H1 (cell line): ENCODE measurements at places on chromosomes 12 and 14. TPM values are rescaled to one million over a fixed set of nuclear protein-coding genes. Genes with fewer than 3 reads are reported as not detected.

NPFF gene
- total RNA-seq = 0.80 TPM in 1 of 2 replicates, not detected in the other

PLEKHG7 gene
- not detected in 2 replicates for total RNA-seq

TC2N gene
- 34.2 and 36.2 TPM in 2 replicates for total RNA-seq

CMA1 gene
- total RNA-seq = not detected in 2 replicates

ENDOU gene
- not detected in 2 replicates for total RNA-seq

EML5 gene
- total RNA-seq = 0.55 and 0.88 TPM in 2 replicates

RNASE3 gene
- total RNA-seq = not detected in 2 replicates

C12orf50 gene
- total RNA-seq = not detected in 2 replicates

FITM1 gene
- total RNA-seq = 0.33 and 0.76 TPM in 2 replicates

KRT80 gene
- 0.08 TPM in 1 of 2 replicates, not detected in the other for total RNA-seq

RTN1 gene
- 2.8 and 2.9 TPM in 2 replicates for total RNA-seq

OR10A7 gene
- not detected in 2 replicates for total RNA-seq

DNA sequence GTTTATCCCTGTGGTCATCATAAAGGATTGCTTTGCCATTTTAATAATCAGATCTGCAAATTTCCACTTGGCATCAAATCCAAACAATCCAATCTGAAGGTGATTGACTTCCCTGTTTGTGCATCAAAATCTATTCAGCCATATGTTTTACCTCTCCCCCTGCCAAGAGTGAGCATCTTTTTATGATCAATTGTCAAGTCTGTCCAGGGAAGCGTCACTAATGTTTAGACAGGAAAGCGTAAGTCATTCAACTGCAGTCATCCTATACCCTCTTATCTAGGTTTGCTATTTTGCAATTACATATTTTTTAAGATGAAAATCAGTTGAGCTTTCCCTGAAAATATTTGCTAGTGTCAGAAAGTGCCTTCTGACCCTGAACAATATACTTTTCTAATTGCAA is 1224.1 kb upstream of the SEL1L start:
- no peaks in the 10 kb centered on the region for H3K27me3 ChIP-seq
- no peak overlapping the region for H3K27ac ChIP-seq
- no peak overlapping the region for H3K4me3 ChIP-seq
- DNase-seq = no peak

GRCh38 chr12:14868916-14869506 is 16.6 kb downstream of the MGP start:
- no peak for DNase-seq
- H3K4me1 ChIP-seq = no peaks in the 10 kb centered on the region
- H3K4me3 ChIP-seq = no peak overlapping the region
- H3K27me3 ChIP-seq = no peaks in the 10 kb centered on the region
- no peaks in the 10 kb centered on the region for H3K36me3 ChIP-seq

- DNase-seq = no peak
- no peaks in the 10 kb centered on the region for H3K36me3 ChIP-seq
- H3K4me3 ChIP-seq = no peak overlapping the region
Measured at GRCh38 chr12:33942172-33942571, 80.1 kb upstream of the ALG10 start.

DNA sequence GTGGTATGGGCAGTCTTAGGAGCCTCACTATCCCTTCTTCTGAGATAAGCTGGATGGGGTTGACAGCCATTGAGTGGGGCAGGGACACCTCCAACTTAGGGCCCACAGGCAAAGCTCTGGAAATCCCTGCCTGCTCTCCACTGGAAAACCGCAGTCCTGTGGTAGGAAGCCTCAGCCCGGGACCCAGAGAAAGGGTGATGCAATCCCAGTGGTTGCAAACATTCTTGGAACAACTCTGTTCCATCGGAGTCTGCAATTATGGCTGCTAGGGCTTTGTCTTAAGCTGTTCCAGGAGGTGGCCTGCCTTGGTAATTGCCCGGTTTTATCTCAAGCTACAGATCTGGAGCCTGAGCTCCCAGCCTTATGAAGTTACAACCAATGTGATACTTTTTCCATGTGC is 133.4 kb downstream of the DICER1 start:
- H3K4me3 ChIP-seq = no peak overlapping the region
- no peak for DNase-seq
- no peaks in the 10 kb centered on the region for H3K4me1 ChIP-seq
- no peaks in the 10 kb centered on the region for H3K27me3 ChIP-seq
- H3K27ac ChIP-seq = no peak overlapping the region
- H3K36me3 ChIP-seq = no peaks in the 10 kb centered on the region

GRCh38 chr14:23173031-23173430 is 10.4 kb downstream of the SLC7A8 start:
- H3K36me3 ChIP-seq = no peaks in the 10 kb centered on the region; the same call in 1 of the 2 replicates
- no peak for DNase-seq
- H3K27me3 ChIP-seq = no peaks in the 10 kb centered on the region
- H3K4me3 ChIP-seq = no peak overlapping the region

- H3K4me1 ChIP-seq = no peaks in the 10 kb centered on the region
- DNase-seq = no peak
- no peaks in the 10 kb centered on the region for H3K27me3 ChIP-seq
- H3K4me3 ChIP-seq = no peak overlapping the region
- no peak overlapping the region for H3K27ac ChIP-seq
Measured at GRCh38 chr12:57458665-57459054, 925 bp upstream of the GLI1 start.

GRCh38 chr12:48681399-48681709 is 684 bp downstream of the KANSL2 start:
- H3K27ac ChIP-seq = peak overlapping the region; percentile 96
- H3K36me3 ChIP-seq = peaks cover 14% of the 10 kb centered on the region
- no peaks in the 10 kb centered on the region; the same call in 1 of the 2 replicates for H3K4me1 ChIP-seq
- no peak for DNase-seq
- no peaks in the 10 kb centered on the region for H3K27me3 ChIP-seq
- H3K4me3 ChIP-seq = peak overlapping the region; percentile 92

GRCh38 chr14:96634896-96635295 is 132.7 kb downstream of the PAPOLA start:
- H3K4me1 ChIP-seq = no peaks in the 10 kb centered on the region
- H3K27ac ChIP-seq = no peak overlapping the region
- no peaks in the 10 kb centered on the region for H3K27me3 ChIP-seq
- no peak overlapping the region for H3K4me3 ChIP-seq

DNA sequence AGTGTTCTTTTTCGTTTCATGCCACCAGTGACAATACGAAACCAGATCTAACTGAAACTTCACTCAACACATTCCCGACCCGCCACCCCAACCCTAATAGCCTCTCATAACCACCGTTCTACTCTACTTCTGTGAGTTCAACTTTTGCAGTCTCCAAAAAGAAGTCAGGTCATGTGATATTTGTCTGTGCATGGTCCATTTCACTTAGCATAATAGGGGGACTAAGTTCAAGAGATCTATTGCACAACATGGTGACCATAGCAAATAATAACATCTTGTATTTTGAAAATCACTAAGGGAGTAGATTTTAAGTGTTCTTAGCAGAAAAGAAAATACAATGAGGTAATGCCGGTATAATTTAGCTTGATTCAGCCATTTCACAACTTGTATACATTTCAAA is 376.4 kb downstream of the DIO2 start:
- H3K27ac ChIP-seq = no peak overlapping the region
- no peak overlapping the region for H3K4me3 ChIP-seq
- no peaks in the 10 kb centered on the region for H3K4me1 ChIP-seq
- DNase-seq = no peak
- H3K27me3 ChIP-seq = no peaks in the 10 kb centered on the region

GRCh38 chr12:48422060-48422459 is 50.3 kb upstream of the ANP32D start:
- no peaks in the 10 kb centered on the region for H3K36me3 ChIP-seq
- no peak overlapping the region for H3K4me3 ChIP-seq
- DNase-seq = no peak

DNA sequence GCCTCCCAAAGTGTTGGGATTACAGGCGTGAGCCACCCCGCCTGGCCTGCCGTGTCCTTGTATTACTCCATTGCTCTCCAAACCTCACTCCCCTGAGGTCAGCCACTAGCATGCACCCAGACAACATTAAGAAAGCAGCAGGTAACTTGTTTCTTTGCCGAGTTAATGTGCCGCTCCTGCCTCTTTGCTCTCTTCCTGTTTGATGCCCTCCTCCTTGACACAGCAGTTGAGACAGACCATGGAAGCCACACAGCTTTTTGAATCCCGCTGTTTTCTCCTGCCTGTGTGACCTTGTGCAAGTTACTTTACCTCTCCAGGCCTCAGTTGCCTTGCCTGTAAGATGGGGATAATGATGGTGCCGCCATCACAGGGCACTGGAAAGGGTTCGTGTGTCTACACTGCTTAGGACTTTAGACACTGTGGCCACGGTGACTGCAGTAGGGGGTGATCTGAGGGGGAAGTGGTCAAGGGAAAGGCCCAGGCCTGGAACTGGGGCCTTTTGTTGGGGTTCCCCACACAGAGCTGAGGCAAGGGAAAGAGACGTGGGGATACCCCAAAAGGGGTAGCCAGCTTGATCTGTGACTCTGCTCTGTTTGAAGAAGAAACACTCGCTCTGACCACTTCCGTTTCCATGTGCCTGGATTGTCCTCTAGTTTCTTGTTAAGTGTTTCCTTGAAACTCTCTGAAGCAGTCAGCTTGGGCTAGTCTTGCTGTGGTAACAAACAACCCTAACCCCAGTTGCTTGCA is 69.3 kb downstream of the RIN3 start:
- DNase-seq = no peak
- no peak overlapping the region for H3K4me3 ChIP-seq
- no peaks in the 10 kb centered on the region for H3K27me3 ChIP-seq
- no peak overlapping the region for H3K27ac ChIP-seq
- no peaks in the 10 kb centered on the region for H3K4me1 ChIP-seq
- no peaks in the 10 kb centered on the region for H3K36me3 ChIP-seq

GRCh38 chr12:68595241-68595640 is 15.5 kb upstream of the RAP1B start:
- no peak overlapping the region for H3K4me3 ChIP-seq
- no peak overlapping the region for H3K27ac ChIP-seq
- no peaks in the 10 kb centered on the region; the same call in 1 of the 2 replicates for H3K27me3 ChIP-seq
- no peaks in the 10 kb centered on the region for H3K4me1 ChIP-seq

GRCh38 chr12:95615749-95616148 is 64.5 kb upstream of the USP44 start:
- H3K4me3 ChIP-seq = no peak overlapping the region
- H3K36me3 ChIP-seq = no peaks in the 10 kb centered on the region
- DNase-seq = no peak
- no peak overlapping the region for H3K27ac ChIP-seq
- peaks cover 7% of the 10 kb centered on the region for H3K4me1 ChIP-seq

GRCh38 chr14:75402867-75403413 is 24.9 kb upstream of the JDP2 start:
- H3K36me3 ChIP-seq = no peaks in the 10 kb centered on the region
- peaks cover 5% of the 10 kb centered on the region; the same call in 1 of the 2 replicates for H3K4me1 ChIP-seq
- H3K4me3 ChIP-seq = no peak overlapping the region
- no peak for DNase-seq
- no peaks in the 10 kb centered on the region for H3K27me3 ChIP-seq

DNA sequence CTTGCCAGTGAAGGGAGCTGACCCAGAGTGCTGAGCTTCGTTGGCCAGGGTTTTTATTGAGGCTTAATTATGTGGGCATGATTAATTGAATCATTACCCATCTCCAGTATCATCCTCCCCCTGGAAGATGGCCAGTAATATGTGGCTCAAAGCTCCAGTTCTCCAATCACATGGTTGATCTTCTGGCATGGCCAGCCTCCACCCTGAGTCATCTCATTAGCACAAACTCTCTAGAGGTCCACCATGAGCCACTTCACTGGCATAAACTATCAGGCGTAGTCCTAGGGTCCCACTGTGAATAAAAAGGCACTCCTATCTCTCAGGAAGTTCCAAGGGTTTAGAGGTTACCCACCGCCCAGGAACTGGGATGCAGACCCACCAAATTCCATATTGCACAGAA is 135.0 kb downstream of the ANO6 start:
- no peak for DNase-seq
- no peak overlapping the region for H3K27ac ChIP-seq

DNA sequence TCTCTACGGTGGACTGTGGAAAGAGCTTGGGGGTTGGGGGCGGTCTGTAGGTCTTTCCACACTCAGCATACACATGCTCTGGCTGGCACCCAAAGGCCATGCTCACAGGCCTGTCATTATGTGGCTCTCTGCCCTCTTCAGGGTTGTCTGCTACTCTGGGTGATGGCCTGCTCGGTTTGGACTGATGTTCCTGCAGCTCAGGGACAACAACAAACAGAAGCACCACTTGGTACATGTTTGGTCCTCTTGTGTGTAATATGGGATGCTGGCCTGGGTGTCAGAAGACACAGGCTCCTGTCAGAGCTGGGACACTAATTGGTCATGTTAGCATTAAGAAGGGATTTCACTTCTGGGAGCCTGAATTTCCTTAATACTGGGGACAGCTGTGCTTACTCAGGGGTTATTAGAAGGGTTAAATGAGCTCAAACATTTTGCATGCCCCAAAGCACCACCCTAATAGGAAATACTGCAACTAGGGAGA is 32.7 kb upstream of the SELPLG start:
- no peak for DNase-seq
- H3K27ac ChIP-seq = no peak overlapping the region
- no peaks in the 10 kb centered on the region; the same call in 1 of the 2 replicates for H3K4me1 ChIP-seq

GRCh38 chr12:62642486-62642885 is 175.9 kb downstream of the MON2 start:
- no peaks in the 10 kb centered on the region; the same call in 1 of the 2 replicates for H3K36me3 ChIP-seq
- no peaks in the 10 kb centered on the region; the same call in 1 of the 2 replicates for H3K4me1 ChIP-seq
- H3K27ac ChIP-seq = no peak overlapping the region
- H3K27me3 ChIP-seq = no peaks in the 10 kb centered on the region
- DNase-seq = no peak
- H3K4me3 ChIP-seq = no peak overlapping the region

DNA sequence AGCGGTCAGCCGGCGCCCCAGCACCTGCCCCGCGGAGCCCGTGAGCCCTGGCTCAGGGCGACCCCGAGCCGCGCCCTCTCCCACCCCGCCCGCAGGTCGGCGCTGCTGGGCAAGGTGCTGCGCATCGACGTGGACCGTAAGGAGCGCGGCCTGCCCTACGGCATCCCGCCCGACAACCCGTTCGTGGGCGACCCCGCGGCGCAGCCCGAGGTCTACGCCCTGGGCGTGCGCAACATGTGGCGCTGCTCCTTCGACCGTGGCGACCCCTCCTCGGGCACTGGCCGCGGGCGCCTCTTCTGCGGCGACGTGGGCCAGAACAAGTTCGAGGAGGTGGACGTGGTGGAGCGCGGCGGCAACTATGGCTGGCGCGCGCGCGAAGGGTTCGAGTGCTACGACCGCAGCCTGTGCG is 14.4 kb downstream of the HHIPL1 start:
- DNase-seq = peak; percentile 68
- peaks cover 35% of the 10 kb centered on the region for H3K4me1 ChIP-seq
- H3K36me3 ChIP-seq = no peaks in the 10 kb centered on the region
- H3K4me3 ChIP-seq = peak overlapping the region; percentile 53

GRCh38 chr14:59406454-59407245 is 58.5 kb downstream of the GPR135 start:
- no peaks in the 10 kb centered on the region for H3K27me3 ChIP-seq
- no peak for DNase-seq
- no peaks in the 10 kb centered on the region for H3K4me1 ChIP-seq
- no peak overlapping the region for H3K4me3 ChIP-seq
- no peak overlapping the region for H3K27ac ChIP-seq
- H3K36me3 ChIP-seq = no peaks in the 10 kb centered on the region

GRCh38 chr12:12620730-12621315 is 9.1 kb downstream of the CREBL2 start:
- no peaks in the 10 kb centered on the region for H3K4me1 ChIP-seq
- H3K36me3 ChIP-seq = no peaks in the 10 kb centered on the region
- no peaks in the 10 kb centered on the region for H3K27me3 ChIP-seq
- DNase-seq = no peak

- DNase-seq = no peak
- H3K36me3 ChIP-seq = no peaks in the 10 kb centered on the region
- H3K4me1 ChIP-seq = no peaks in the 10 kb centered on the region
- no peak overlapping the region for H3K4me3 ChIP-seq
- no peaks in the 10 kb centered on the region for H3K27me3 ChIP-seq
Measured at GRCh38 chr12:84537666-84538065, 374.9 kb downstream of the SLC6A15 start.

GRCh38 chr12:70157099-70157498 is 86.1 kb upstream of the CNOT2 start:
- H3K36me3 ChIP-seq = peaks cover 5% of the 10 kb centered on the region; the same call in 1 of the 2 replicates
- no peaks in the 10 kb centered on the region for H3K4me1 ChIP-seq
- no peak for DNase-seq
